ENCODE measurements at places on chromosomes 4 and X.

GRCh38 chrX:69015156-69015555 lies 150.1 kb downstream of the PJA1 start:
- no peaks in the 10 kb centered on the region for H3K36me3 ChIP-seq
- H3K27me3 ChIP-seq, result no peaks in the 10 kb centered on the region
- no peaks in the 10 kb centered on the region for H3K4me1 ChIP-seq

DNA sequence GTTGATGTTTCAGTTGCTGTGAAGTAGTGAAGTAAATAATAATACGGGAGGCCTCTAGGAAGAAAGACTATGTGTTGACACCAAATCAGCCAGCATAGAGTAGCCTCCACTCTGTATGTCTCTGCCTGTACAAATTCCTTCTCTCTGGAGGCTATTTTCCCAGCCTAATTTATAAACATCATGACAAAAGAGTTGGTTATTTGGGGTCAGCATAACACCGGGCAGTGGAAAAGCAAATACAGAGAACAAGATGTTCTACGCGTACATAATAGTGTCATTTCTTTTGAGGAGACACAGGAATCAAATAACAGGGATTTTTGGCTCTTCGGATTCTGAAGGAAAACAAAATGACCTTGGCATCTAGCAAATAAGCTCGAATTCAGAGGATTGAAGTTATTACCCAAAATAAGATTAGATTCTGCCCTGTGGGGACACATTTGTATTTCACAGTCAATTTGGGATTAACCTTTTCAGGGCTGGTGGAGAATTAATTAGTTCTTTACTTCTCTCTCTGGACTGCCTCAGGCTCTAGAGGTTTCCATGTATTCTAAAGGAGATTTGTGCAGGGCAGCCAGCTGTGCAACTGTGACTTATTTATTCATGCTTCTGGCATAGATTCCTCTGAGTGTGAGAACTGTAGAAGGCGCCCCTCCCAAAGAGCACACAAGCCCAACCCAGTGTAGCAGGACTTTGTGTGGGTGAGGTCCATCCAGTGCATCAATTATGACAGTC lies 14.1 kb upstream of the SYTL4 start:
- DNase-seq, result no peak
- no peak overlapping the region for H3K4me3 ChIP-seq
- no peaks in the 10 kb centered on the region for H3K36me3 ChIP-seq
- H3K27me3 ChIP-seq, result no peaks in the 10 kb centered on the region
- H3K27ac ChIP-seq, result no peak overlapping the region

DNA sequence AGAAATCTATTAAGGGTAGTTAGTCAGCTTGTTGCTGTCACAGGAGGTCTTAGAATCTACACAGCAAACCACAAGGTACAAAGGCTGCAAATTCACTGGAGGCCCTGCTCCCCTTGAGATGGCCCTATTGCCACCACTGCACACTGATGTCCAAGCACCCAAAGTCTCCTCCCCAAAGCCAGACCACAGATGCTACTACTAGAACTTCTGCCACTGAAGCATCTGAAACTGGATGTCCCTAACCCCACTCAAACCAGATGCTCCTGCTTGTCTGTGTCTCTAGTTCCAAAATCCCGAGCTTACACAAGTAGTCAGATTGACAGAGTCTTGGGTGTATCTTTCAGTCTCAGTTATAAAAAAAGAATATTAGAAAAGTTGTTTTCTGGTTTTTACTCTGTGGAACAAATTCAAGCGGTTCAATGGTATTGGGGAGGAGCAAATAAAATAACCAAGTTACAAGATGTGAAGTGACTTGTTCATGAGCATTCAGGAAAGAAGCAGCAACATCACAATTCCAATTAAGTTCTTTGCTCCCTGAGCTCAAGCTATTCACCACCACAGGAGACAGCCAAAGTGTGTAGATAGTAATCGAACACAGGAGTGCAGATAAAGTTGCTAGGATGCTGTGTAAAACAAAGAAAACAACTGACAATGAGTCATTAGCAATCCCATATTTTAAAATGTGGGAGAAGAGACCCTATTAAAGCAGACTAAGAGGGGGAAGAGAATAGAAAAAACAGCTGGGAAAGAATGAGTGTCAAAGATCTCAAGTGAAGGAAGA lies 352.3 kb downstream of the PDGFC start:
- H3K27me3 ChIP-seq, result no peaks in the 10 kb centered on the region
- H3K4me3 ChIP-seq, result no peak overlapping the region
- DNase-seq, result no peak
- H3K36me3 ChIP-seq, result no peaks in the 10 kb centered on the region
- H3K27ac ChIP-seq, result no peak overlapping the region

DNA sequence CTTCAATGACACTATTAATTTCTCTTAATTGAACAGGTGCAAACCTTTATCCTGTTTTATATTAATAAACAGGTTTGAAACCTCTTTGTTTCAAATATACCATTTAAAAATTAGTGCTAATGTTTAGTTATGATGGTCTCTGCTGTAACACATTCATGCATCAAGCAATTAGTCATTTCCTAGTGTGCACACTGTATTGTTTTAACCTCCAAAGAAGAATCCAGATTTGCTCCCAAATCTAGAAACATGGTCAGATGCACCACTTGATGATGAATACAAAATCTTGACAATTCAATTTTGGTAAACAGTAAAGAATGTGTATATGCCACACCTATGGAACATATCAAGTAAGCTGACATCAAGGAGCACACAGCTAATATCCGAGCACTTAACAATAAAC lies 157.1 kb downstream of the TRIML1 start:
- no peak overlapping the region for H3K27ac ChIP-seq
- DNase-seq, result no peak
- H3K4me3 ChIP-seq, result no peak overlapping the region

DNA sequence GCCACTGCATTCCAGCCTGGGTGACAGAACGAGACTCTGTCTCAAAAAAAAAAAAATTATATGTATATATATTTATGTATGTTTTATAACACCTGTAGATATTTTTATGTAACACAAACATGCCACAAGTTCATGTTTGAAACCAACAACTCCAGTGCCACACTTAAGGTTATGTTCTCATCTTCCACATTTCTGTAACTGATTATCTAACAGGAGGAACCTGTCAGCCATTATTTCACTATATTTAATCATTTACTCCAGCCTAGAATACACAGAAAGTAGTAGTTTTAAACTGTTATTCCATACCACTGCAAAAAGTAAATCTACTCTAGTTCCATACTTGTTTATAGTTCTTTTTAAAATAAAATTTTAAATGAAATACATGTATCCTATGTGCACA lies 32.3 kb downstream of the MCUB start:
- H3K27me3 ChIP-seq, result no peaks in the 10 kb centered on the region
- no peak overlapping the region for H3K4me3 ChIP-seq
- H3K4me1 ChIP-seq, result no peaks in the 10 kb centered on the region
- H3K36me3 ChIP-seq, result no peaks in the 10 kb centered on the region

GRCh38 chrX:107894038-107894437 lies 68.4 kb downstream of the MID2 start:
- H3K27me3 ChIP-seq, result no peaks in the 10 kb centered on the region
- no peak for DNase-seq
- H3K36me3 ChIP-seq, result no peaks in the 10 kb centered on the region
- H3K4me1 ChIP-seq, result no peaks in the 10 kb centered on the region
- no peak overlapping the region for H3K27ac ChIP-seq

DNA sequence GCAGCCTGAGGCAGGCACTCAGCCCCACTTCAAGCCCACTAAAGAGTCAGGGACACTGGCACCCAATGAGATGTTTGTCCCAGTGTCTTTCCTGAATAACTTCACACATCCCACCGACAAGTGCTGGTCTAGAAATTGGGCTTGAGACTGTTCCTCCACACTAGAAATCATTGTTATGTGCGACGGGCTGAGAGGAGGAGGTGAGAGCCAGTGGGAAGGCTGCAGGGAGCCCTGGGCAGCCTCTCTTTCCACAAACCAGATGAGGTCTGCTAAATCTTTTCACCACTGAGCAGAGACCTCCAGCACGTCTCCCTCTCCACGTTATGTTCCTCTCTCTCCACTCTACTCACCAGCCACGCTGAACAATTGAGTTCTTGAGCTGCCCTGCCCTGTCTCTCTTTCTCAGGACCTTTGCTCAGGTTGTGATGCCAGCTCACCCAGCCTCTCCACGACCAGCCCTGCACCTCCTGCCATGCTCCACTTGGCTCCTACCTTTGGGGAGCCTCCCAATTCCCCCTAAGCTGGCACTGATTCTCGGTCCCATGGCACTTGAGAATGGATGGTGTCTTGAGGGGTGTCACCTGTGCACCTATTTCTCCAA lies 8.4 kb downstream of the SCD5 start:
- H3K4me3 ChIP-seq, result no peak overlapping the region
- H3K4me1 ChIP-seq, result no peaks in the 10 kb centered on the region
- no peaks in the 10 kb centered on the region for H3K36me3 ChIP-seq
- H3K27me3 ChIP-seq, result no peaks in the 10 kb centered on the region
- H3K27ac ChIP-seq, result no peak overlapping the region

Measured in ascending aorta (tissue), 2 donors.